Stomach (tissue), 19 donors: ENCODE measurements at places on chromosomes 7 and 10. TPM values are rescaled to one million over a fixed set of nuclear protein-coding genes. Genes with fewer than 3 reads are reported as not detected.
A peak's percentile ranks its signal among the peaks of the same experiment; 100 is the strongest.

DNA sequence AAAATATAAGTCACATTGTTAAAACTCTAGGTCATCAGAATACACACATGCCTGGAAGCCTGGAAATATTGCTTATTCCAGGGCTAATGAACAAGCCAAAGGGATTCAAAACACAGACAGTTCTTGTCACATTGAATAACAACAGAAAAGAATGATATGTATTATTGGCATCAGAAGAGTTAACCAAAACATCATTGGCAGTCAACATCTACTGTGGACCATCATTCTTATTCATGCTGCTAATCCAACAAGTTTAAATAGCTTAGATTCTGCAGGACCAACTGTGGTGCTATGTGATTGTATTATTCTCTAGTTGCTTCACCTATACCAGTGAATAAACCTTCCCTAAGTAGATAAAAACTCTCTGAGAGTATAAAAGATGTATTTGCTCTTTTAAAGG is 198.3 kb downstream of the NEBL start:
- DNase-seq, result no peak

DNA sequence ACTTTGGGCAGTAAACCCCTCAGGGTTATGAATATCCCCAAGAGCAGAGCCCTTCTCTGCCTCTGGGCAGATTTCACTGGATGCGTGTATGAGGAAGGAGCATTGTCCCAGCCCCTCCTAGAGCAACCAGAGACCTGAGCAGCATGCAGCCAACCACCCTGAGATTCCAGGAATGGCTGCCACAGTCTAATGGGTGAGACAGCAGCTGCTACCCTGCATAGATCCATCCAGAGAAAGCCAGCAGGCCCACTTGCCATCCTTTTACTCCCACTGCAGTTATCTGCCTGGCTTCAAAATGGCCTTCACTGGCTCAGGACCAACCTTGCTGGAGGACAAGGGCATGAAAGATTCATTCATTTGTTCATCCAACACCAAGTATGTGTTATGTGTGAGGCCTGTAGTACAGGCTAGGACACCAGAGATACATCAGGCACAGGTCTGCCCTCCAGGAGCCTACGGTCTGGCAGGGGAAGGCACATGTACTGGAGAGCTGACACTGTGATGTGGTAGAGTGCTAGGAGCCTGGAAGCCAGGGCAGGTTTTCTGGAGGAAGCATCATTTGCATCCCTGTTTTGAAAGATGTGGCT is 26.2 kb upstream of the C10orf105 start:
- no peak for DNase-seq

- no peak for DNase-seq
Measured at GRCh38 chr10:60663850-60664249, 114.4 kb upstream of the CDK1 start.

GRCh38 chr7:152663148-152663740 is 12.7 kb downstream of the XRCC2 start:
- DNase-seq, result no peak

DNA sequence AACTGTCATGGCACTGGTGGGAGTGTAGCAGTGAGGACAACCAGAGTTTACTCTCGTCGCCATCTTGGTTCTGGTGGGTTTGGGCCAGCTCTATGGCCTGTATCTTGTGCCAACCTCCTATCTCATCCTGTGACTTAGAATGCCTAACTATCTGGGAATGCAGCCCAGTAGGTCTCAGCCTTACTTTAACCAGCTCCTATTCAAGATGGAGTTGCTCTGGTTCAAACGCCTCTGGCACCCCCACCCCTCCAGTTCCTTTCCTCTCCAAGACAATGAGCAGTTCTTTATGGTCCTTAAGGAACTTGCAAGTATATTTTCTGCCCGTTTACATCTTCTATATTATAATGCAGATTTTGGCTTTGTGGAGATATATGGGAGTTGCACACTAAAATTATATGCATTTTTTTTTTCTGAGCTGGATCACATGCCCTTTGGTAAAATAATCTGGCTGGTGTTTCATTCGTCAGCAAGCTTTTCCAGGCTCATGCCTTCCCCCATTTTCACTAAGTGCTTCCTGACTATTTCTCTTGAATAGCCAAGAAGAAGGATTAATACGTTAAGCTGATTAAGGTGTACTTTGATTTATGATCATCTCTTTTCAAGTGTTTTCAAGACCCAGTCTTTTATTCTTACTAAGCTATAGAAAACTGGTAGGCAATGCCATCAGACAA is 11.2 kb upstream of the WIPF3 start:
- DNase-seq, result no peak

DNA sequence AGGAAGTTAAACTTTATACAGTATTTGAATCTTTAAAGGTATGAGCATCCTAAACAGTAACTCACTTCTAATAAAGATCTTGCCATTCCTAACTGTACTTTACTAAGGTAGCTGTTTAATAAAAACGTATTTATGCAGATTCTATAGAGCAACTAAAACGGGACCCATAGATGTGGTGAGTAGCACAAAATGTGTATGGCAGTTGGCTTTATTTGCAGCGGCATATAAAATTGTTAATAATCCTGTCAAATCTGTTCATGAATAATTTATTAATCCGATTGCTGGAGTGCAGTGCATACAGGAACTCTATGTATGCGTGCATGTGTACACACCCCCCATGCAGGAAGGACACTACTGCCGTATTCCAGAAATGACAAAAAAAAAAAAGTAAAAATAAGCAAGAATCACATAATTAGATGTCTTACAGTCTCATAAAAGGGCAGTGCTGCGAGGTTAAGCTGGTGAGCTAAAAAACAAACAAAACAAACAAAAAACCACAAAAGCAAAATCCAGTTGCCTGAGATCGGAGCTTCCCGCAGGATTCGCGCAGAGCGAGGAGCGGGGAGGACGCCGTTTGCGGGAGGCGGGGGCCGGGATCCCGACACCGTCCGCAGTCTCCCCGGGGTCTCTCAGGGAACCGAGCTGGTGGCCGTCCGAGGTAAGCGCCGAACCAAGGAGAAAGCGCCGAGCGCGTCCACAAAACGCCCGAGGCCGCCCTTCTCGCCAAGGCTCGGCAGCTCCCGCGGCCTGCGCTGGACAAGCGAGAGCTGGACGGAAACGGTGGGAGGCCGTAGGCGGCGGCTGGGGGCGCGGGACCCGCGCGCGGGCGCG is 518 bp upstream of the COMMD3 start:
- DNase-seq, result no peak

DNA sequence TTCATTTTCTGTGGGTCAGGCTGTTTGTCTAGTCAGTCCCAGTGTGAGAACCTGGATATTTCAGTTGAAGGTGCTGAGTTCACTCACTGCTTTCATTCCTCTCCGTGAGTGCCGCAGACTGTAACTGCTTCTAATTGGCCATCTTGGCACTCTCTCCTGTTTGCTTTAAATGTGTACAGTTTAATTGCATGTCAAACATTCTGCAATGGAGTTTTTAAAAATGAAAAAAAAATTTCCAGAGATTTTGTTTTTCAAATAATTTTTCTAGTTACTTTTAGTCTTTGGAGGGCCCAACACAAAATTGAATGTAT is 87.8 kb downstream of the CCSER2 start:
- DNase-seq, result peak; percentile 17

DNA sequence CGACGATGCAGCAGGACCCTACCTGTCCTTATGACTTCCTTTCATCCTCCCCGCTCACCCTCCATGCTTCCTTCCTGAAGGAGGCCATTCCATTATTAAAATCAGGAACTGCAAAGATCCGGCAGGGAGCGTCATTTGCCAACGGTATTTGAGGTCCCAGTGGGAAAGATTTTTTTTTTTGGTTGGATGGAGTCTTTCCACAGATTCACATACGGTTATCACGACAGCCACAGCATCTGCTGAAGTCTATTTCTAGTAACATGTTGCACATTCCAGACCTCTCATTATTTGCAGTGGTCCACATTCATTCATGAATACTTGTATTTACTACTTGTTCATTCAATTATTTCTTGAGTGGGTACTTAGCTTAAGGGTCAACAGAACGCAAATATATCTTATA is 94.7 kb upstream of the LYZL2 start:
- DNase-seq, result no peak

GRCh38 chr7:88106434-88106833 is 113.4 kb downstream of the SRI start:
- DNase-seq, result no peak

DNA sequence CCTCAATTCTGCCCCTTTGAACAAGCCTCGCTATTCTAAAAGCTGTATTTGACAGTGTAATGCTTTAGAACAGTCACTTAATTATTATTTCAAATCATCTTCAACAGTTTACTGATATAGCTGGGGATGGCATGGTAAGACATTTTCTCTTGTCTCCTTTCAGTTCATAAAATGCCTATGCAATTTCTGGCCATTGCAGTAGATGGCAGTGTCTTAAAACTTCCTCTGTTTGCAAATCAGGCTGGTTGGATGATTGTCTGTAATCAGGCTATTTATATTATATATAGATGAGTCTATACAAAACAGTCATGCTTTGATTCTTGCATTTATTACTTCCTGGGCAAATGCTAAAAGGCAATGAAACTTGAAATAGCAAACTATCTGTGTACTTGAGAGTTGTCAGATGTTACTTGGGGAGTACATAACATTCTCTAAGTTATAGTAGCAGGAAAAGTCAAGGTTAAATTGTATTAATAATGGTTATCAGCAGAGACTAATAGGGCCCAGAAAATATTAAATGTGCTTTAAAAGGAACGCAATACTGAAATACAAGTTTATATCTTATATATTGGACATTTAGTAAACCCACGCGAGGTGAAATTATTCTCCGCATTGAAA is 55.5 kb upstream of the LHFPL3 start:
- DNase-seq, result no peak

DNA sequence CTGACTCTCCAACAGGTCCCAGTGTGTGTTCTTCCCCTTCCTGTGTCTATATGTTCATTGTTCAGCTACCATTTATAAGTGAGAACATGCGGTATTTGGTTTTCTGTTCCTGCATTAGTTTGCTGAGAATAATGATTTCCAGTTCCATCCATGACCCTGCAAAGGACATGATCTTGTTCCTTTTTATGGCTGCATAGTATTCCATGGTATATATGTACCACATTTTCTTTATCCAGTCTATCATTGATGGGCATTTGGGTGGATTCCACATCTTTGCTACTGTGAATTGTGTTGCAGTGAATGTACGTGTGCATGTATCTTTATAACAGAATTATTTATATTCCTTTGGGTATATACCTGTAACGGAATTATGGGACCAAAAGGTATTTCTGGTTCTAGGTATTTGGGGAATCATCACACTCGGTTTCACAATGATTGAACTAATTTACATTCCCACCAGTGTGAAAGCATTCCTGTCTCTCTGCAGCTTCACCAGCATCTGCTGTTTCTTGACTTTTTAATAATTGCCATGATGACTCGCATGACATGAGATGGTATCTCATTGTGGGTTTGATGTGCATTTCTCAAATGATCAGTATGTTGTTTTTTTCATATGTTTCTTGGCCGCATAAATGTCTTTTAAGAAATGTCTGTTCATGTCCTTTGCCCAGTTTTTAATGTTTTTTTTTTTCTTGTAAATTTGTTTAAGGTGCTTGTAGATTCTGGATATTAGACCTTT is 60.2 kb downstream of the LSMEM1 start:
- DNase-seq, result no peak

DNA sequence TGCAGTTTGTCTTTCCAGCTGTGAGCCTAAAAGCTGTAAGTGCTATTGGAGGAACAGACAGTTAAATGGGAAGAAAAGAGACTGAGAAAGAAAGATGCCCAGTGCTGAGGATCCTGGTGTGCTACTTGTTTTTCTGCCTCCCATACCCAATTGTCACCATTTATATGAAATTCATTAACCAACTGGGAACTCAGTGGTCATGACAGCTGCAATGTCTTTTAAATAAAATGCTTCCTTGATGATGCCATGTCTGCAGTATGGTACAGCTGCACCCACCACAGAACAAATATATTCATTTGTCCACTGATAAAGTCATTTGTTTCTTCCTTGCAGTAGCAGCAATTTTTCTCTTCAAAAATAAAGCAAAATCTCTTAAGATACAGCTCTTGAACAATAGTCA is 15.6 kb upstream of the RTKN2 start:
- DNase-seq, result no peak

DNA sequence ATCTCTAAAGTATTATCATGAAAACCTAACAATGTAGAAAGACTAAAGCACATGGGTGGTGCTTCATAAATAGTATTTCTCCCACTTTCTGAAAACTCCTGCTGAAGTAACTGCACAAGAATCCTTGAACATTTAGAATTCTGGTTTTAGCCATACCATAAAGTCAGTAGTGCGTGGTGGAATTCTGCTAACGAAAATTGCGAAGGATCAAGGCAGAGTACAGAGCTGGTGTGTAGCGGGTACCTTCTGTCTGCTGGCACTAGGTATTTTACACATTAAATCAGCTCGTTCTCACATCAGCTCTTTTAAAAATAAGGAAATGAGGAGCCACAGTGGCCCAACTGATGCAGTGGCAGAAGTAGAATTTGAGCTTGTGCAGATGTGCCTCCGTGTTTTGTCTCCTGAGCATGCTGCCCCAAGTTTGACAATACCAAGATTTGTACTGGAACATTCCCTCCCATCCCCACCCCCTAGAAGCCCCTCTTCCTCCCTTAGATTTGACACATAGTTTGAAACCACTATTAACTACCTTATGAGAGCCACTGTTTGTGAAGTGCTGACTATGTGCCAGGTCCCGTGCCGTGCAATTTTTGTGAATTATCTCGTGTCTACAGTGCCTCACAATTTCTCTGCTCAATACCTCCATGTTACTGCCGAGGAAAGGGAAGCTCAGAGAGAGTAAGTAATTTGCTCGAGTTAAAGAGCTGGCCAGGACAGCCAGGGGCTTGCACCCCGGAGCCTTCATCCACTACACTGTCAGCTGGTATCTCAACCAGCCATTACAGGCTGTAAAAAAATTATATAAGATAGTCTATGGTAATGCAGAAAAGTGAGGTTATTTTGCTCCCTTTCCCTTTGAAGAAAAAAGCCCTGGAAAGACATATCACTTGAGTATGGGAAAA is 66.9 kb downstream of the EGFR start:
- DNase-seq, result no peak

DNA sequence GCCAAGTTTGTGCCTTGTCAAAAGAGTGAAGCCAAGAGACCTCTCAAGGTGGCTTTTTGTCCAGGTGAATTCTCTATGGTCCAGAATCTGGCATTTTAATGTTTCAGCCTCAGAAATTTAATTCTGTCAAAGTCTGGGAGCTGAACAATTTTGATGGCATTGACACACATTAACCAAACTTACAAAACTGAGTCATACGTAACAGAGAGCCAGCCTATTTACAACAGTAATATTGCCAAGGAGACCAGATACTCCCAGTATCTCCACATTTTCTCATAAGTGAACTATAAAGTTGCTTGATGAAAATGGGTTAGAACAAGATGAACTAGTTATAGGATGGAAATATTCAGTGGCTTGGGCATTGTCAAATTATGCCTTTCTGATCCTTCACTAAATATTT is 43.8 kb downstream of the PDE6C start:
- no peak for DNase-seq

The FOXP2 gene
- 17.4 TPM for total RNA-seq

The IFIT3 gene
- 1.3 TPM for total RNA-seq

The CNTNAP2 gene
- total RNA-seq, result 18.2 TPM

The DGKI gene
- under 0.01 TPM for total RNA-seq

The LRRN3 gene
- not detected for total RNA-seq

The PLCE1 gene
- 16.3 TPM for total RNA-seq

The CLEC2L gene
- not detected for total RNA-seq

The GIMAP4 gene
- not detected for total RNA-seq

The COL26A1 gene
- 0.55 TPM for total RNA-seq

The TFAM gene
- 18.3 TPM for total RNA-seq
